ENCODE measurements at places on chromosomes 5 and 9.

DNA sequence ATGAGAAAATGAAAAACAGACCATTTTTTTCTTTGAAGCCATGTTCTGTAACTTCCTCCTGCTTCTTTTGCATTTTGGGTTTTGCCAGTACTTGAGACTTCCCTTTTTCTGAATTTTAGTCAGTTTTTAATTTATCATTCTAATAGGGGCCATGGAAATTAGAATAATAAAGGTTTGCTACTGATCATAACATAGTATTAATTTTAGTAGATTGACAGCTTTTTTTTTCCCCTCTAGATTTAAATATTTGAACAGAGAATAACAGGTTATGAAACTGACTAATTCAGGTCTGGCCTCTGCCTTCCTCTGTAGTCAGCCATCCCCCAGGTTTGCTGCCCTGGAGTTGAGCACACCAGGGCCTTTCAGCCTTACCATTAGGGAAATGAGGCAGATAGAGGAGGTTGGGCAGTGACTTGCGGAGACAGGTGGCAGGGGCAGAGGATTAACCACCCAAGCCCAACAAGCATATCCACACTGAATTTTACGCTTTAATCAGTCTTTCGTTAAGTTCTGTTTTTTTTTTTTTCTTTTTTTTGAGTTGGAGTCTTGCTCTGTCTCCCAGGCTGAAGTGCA lies 80.1 kb upstream of the TNFAIP8 start:
- no peak for DNase-seq

DNA sequence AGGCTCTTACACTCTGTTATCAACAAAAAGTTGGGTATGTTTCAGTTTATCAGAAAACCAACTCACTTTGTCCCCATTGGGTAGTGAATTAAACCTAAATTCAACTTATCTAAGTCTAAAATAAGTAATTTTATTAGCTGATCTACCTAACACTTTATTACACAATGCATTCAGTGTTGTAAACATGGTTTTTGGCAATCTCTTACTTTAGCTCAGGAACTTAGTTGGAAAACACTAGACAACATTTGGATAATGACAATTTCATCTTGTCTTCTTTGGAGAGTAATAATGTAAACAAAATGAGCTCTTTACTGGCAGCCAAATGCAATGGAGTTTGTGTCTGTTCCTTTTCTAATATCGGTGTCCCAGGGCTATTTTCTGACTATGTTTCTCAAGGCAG lies 33.0 kb downstream of the FGF10 start:
- no peak for DNase-seq

GRCh38 chr5:149656576-149657182 lies 73.4 kb upstream of the PPARGC1B start:
- no peak for DNase-seq

GRCh38 chr9:111349766-111350165 lies 19.7 kb upstream of the OR2K2 start:
- no peak for DNase-seq
